ENCODE measurements at places on chromosomes 2 and 18. TPM values are rescaled to one million over a fixed set of nuclear protein-coding genes. Genes with fewer than 3 reads are reported as not detected.
A peak's percentile ranks its signal among the peaks of the same experiment; 100 is the strongest.

GRCh38 chr2:147297820-147298219 is 547.0 kb upstream of the ACVR2A start:
- no peak for DNase-seq

GRCh38 chr2:58731488-58731869 is 490.4 kb upstream of the FANCL start:
- no peak for DNase-seq

DNA sequence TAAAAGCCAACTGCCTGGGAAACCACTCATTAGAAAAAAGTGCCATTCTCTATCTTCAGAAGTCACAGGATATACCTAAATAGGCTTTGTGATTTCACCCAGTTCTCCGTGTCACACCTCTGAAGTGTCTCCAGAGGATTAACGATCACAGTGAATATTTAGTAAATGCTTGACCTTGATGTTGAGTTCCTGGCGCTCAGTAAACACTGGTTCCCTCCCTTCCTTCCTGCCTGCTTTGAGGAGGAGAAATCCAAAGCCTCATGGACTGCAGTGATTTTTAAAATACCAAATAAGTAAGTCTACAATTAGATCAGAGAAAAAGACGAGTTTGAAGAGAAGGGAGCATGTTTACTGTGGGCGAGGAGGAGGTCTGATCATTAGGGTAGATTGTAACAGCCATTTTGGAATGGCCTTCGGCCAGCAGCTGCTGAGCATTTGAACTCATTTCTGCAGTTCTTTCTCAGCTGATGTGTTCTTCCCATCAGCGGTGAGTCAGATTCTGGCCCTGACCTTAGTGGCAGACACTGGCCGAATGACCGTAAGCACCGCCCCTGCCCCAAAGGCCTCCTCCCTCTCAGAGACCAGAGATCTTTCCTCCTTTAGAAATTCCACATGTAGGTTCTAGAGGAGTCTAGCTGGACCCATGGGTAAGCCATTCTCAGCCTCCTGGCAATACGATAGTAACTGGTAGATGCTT is 62.1 kb upstream of the SLC16A14 start:
- DNase-seq, result peak; percentile 31

DNA sequence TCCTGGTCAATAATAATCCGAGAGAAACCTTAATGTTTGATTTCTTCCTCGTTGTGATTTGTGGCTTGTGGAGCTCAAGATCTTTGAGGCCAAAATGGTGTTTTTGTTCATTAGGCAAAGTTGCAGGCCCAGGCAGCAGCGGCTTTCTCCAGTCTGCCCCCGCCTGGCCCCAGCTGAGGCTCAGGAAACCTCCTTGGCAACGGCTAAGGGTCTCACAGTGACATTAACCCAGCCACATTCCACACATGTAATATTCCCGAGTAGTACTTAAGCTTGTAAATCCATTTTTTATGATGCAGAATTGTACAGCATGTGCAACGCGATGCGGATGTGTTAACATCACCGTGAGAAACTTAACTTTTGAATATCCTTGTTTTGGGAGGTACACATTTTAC is 200.1 kb downstream of the BCL11A start:
- DNase-seq, result no peak

VPS54 gene
- 15.3 TPM for total RNA-seq

EMILIN1 gene
- 0.80 TPM for total RNA-seq

CNGA3 gene
- not detected for total RNA-seq

CRACDL gene
- 0.29 TPM for total RNA-seq

ASIC4 gene
- total RNA-seq, result not detected

PLCL1 gene
- total RNA-seq, result not detected

TUBA3E gene
- not detected for total RNA-seq

RBKS gene
- total RNA-seq, result 2.7 TPM

Data from epithelial cell of proximal tubule (primary cell).